ENCODE measurements at places on chromosomes 6 and 20. TPM values are rescaled to one million over a fixed set of nuclear protein-coding genes. Genes with fewer than 3 reads are reported as not detected.

The ETV7 gene
- 0.82 TPM for total RNA-seq

The SPTLC3 gene
- 28.7 TPM for total RNA-seq

The LKAAEAR1 gene
- 5.0 TPM for total RNA-seq

The NEURL2 gene
- total RNA-seq = 0.39 TPM

The CEP162 gene
- 4.2 TPM for total RNA-seq

The ADAM33 gene
- 7.3 TPM for total RNA-seq

The B3GAT2 gene
- not detected for total RNA-seq

The SOBP gene
- 0.12 TPM for total RNA-seq

The TUBB1 gene
- total RNA-seq = not detected

The RSPO3 gene
- total RNA-seq = not detected

The BPIFA1 gene
- total RNA-seq = not detected

The FBXO5 gene
- 24.3 TPM for total RNA-seq

The PIGT gene
- 66.5 TPM for total RNA-seq

The DAAM2 gene
- total RNA-seq = 0.32 TPM

The FILIP1 gene
- total RNA-seq = 0.03 TPM

The HFE gene
- total RNA-seq = 7.7 TPM

The CSE1L gene
- 290 TPM for total RNA-seq

The CGA gene
- total RNA-seq = not detected

The GCNT2 gene
- 6.4 TPM for total RNA-seq

The GFRA4 gene
- not detected for total RNA-seq

The DPPA5 gene
- not detected for total RNA-seq

The KCNK16 gene
- total RNA-seq = not detected

The DLGAP4 gene
- 0.57 TPM for total RNA-seq

The FAM209B gene
- not detected for total RNA-seq

The PABPC1L gene
- 10.0 TPM for total RNA-seq

The PI16 gene
- total RNA-seq = not detected

The GMPR gene
- 9.9 TPM for total RNA-seq

The COL9A1 gene
- total RNA-seq = not detected

The OR2H1 gene
- not detected for total RNA-seq

The BMP5 gene
- total RNA-seq = 4.2 TPM

Measured in MG63 (cell line).